ENCODE measurements at places on chromosomes 4 and X.

- DNase-seq, result peak; percentile 69
Measured at GRCh38 chr4:57291911-57292310, 181.7 kb upstream of the IGFBP7 start.

GRCh38 chr4:94714365-94715160, 43.2 kb upstream of the BMPR1B start:
- DNase-seq, result peak; percentile 87

GRCh38 chr4:155722816-155723499, 35.9 kb upstream of the GUCY1B1 start:
- peak; percentile 43 for DNase-seq

GRCh38 chrX:43633757-43634156, 22.3 kb upstream of the MAOA start:
- no peak for DNase-seq

GRCh38 chr4:24605216-24605615, 20.9 kb upstream of the DHX15 start:
- no peak for DNase-seq

DNA sequence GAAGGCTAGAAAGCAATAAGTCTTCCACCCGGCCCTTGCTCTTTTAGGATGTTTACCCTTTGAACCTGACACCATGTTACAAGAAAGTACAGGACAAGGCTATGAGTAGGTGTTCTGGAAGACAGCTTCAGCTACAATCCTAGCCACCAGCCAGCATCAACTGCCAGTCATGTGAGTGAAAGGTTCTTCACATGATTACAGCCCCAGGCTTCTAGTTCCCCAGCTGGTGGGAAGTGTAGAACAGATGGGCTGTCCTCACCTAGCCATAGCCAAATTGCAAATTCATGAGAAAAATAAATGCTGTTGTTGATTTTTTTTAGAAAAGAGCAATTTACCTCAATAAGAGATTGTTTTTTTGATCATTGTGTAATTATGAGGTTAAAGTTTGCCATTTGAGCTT, 60.8 kb downstream of the GRXCR1 start:
- DNase-seq, result no peak

All from astrocyte (in vitro differentiated cells and primary cell).